SJSA1 (cell line): ENCODE measurements at places on chromosomes 4 and X.

DNA sequence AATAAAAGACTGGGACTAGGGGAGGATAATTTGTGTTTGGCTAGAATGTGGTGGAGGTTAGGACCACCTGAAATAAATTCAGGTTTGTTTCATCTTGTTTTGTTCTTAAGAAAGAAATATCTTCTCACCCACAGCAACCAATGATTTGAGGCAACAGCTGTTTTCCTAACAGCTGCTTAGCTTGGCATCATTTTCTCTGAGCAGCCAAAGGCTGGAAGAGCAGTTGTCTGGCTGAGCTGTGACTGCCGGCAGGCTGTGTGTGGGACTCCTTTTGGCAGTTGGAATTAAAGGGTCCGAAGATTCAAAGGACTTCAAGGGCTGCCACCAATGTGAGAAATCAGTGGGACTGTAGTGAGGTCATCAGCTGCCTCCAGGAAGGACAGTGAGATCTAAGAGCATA, 5.0 kb downstream of the TRIM75 start:
- no peaks in the 10 kb centered on the region for H3K4me1 ChIP-seq
- H3K27me3 ChIP-seq: no peaks in the 10 kb centered on the region
- H3K36me3 ChIP-seq: no peaks in the 10 kb centered on the region
- H3K27ac ChIP-seq: no peak overlapping the region
- DNase-seq: no peak

- no peak for DNase-seq
- H3K27ac ChIP-seq: no peak overlapping the region
- H3K36me3 ChIP-seq: no peaks in the 10 kb centered on the region
- no peaks in the 10 kb centered on the region for H3K27me3 ChIP-seq
- no peaks in the 10 kb centered on the region for H3K4me1 ChIP-seq
Measured at GRCh38 chr4:123638834-123639233, 242.2 kb downstream of the SPRY1 start.

GRCh38 chr4:175282407-175282806, 364.2 kb downstream of the ADAM29 start:
- H3K27me3 ChIP-seq: no peaks in the 10 kb centered on the region
- no peaks in the 10 kb centered on the region for H3K4me1 ChIP-seq
- no peak overlapping the region for H3K27ac ChIP-seq
- DNase-seq: no peak
- no peak overlapping the region for H3K4me3 ChIP-seq
- no peaks in the 10 kb centered on the region for H3K36me3 ChIP-seq

DNA sequence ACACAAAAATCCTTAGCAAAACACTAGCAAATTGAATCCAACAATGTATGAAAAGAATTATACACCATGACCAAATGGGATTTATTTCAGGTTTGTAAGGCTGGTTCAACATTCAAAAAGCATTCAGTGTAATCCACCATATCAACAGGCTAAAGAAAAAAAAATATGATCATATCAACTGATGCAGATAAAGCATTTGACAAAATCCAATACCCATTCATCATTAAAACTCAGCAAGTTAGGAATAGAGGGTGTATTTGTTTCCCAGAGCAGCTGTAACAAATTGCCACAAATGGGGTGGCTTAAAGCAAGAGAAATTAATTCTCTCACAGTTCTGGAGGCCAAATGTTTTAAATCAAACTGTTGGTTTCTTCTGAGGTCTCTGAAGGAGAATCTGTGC, 10.7 kb downstream of the VSIG1 start:
- no peaks in the 10 kb centered on the region for H3K36me3 ChIP-seq
- H3K4me1 ChIP-seq: no peaks in the 10 kb centered on the region
- H3K27ac ChIP-seq: no peak overlapping the region
- no peak for DNase-seq
- no peaks in the 10 kb centered on the region for H3K27me3 ChIP-seq
- no peak overlapping the region for H3K4me3 ChIP-seq

GRCh38 chrX:15576019-15576418, 24.7 kb downstream of the ACE2 start:
- H3K27me3 ChIP-seq: no peaks in the 10 kb centered on the region
- H3K4me3 ChIP-seq: no peak overlapping the region
- H3K4me1 ChIP-seq: peaks cover 3% of the 10 kb centered on the region; the same call in 1 of the 2 replicates
- no peak for DNase-seq
- no peaks in the 10 kb centered on the region for H3K36me3 ChIP-seq

DNA sequence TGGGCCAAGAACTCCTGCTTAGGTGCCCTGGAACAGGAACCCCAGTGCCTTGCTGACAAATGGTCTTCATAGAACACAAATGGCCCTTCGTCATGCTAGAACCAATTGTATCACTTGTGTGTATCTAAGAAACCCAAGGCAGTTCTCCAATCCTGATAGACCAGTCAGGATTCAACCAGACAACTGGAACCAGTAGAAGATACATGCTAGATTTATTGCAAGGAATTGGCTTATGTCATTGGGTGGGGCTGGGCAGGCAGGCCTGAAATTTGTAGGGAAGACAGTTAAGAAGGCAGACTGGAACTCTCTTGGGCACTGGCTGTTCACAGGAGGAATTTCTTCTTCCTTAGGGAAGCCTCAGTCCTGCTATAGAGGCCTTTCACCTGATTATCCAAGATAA, 17.0 kb upstream of the TBL1X start:
- H3K36me3 ChIP-seq: no peaks in the 10 kb centered on the region
- no peak overlapping the region for H3K4me3 ChIP-seq
- H3K4me1 ChIP-seq: peaks cover 10% of the 10 kb centered on the region
- H3K27ac ChIP-seq: no peak overlapping the region
- H3K27me3 ChIP-seq: no peaks in the 10 kb centered on the region

DNA sequence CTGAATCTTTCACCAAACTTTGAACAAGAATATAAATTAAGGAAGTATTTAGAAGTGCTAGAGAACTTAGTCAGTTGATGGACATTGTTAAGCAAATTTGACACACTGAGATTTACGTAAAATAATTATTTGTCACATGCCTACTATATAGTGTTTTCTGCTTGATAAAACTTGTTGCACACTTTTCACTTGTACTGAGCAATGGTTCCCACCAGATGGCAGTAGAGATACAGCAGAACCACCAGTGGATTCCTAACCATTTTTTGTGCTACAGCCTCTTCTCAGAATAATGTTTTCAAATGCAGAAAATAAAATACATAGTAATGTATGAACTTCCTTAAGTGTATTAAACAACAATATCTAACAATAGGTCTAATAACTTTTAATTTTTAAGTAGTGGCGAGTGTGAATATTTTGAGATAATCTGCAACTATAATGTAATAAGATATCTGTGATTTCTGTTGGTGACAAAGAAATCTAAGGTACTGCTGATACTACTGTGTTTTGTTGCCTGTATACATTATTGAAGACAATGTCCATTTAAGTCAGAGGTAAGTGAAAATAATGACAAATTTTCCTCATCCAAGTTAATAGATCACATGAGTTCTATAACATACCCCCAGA, 81.2 kb downstream of the APOOL start:
- no peaks in the 10 kb centered on the region for H3K27me3 ChIP-seq
- DNase-seq: no peak
- H3K4me1 ChIP-seq: no peaks in the 10 kb centered on the region
- H3K4me3 ChIP-seq: no peak overlapping the region
- H3K36me3 ChIP-seq: 0 out of 2 replicates have a peak, but pooled peaks cover 2% of the 10 kb centered on the region

DNA sequence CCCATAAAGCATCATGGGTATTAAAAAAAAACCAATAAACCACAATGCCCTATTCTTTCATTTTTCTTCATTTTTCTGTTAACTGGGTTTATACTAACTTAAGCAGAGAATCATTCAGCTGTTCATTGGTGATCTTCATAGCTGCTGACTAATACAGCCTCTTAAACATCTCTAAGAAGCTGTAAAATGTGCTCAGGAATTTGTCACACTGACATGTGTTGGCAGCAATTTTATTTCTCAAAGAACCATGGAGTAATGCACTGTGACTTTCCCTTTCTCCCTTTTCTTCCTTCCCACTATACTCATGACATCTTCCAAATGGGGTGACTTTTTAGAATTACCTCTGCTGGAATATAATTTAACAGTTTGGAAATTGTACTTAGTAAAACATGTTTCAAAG, 315.4 kb downstream of the ANTXR2 start:
- no peaks in the 10 kb centered on the region for H3K27me3 ChIP-seq
- H3K4me3 ChIP-seq: no peak overlapping the region
- H3K36me3 ChIP-seq: no peaks in the 10 kb centered on the region

DNA sequence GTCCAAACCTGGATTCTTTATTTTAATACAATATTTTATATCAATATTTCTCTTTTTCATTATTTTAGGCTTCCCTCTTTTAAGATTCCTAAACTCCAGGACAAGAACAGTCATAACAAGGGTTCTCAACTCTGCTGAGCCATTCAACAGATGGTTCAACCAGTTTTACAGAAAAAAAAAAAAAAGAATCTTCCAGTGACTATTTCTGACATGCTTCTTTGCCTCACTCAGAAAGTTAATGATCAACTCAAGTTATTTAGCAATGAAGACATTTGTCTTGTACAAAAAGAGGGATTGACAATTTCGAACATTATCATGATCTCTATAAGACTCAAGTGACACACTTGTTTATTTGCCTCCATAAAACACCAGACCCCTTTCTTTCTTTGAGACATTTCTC, 282.6 kb upstream of the GRID2 start:
- H3K27ac ChIP-seq: no peak overlapping the region
- no peak overlapping the region for H3K4me3 ChIP-seq
- no peaks in the 10 kb centered on the region for H3K36me3 ChIP-seq
- H3K27me3 ChIP-seq: no peaks in the 10 kb centered on the region

GRCh38 chr4:8028884-8029568, 89.4 kb upstream of the AFAP1 start:
- DNase-seq: no peak
- peaks cover 5% of the 10 kb centered on the region for H3K4me1 ChIP-seq
- no peaks in the 10 kb centered on the region for H3K36me3 ChIP-seq
- no peak overlapping the region for H3K27ac ChIP-seq
- H3K4me3 ChIP-seq: no peak overlapping the region
- peaks cover 17% of the 10 kb centered on the region for H3K27me3 ChIP-seq

DNA sequence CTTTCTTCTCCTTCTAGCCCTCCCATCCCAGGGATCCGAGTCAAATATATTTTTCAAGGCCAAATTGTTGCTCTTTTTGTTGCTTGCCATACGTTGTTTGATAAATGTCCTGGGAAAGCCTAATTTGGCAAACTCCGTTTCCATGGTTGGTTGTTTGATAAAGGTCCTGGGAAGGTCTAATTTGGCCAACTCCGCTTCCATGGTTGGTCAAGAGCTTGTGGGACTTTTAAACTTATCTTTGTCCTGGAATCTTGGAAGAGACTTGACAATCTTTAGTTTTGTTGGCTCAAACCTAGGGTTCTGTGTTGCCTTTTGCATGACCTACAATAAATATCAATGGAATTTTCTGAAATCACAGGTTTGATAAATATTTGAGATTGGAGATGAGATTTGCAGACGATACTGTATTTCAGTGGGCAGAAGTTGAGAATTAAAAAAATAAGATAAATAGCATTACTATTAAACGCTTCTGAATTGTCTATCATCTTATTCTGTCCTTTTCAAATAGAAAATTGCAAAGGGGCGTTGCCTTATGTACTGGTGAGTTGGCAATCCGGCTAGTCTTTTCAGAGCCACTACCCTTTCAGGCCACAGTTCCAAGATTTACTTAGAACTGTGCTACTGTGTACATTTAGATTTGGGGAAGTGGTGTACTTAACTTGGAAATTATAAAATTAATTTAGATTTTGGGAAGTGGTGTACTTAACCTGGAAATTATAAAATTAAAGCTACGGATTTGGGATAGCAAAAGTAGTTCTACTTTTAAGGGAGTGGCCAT, 804 bp downstream of the OSTC start:
- H3K27me3 ChIP-seq: no peaks in the 10 kb centered on the region
- peak overlapping the region; percentile 67 for H3K4me3 ChIP-seq
- DNase-seq: peak; percentile 32
- H3K4me1 ChIP-seq: peaks cover 5% of the 10 kb centered on the region
- peaks cover 36% of the 10 kb centered on the region for H3K36me3 ChIP-seq

DNA sequence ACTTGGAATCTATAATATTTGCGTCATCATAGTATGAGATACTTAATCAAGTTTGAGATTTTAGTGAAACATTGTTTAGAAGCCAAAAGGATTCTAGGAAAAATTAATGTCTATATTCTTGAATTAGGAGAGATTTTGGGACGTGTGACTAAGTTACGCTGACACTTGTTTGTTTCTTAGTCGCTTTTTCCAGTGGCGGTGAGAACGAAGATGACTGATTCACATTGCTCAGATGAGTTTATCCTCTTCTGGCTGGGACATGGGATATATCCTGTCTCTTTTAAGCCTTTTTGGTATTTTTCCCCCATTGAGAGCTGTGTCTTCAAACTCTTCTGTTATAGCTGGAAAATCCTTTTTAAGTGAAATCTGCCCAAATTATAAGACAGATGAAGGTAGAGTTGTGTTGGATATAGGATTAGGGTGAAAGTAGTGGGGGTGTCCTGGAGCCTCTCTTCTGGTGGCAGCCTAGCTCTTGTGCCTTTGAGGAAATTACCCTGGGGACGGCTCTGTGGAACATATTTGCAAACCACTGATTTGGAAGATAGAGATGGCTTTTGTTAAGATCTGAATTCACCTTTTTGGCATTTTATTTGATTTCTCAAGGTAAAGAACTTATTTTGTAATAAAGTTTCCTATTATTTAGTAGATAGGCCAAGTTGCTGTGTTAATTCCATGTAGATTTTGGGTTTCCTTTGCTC, 49.7 kb downstream of the HTT start:
- no peak overlapping the region for H3K27ac ChIP-seq
- no peak overlapping the region for H3K4me3 ChIP-seq
- DNase-seq: no peak
- no peaks in the 10 kb centered on the region for H3K4me1 ChIP-seq

DNA sequence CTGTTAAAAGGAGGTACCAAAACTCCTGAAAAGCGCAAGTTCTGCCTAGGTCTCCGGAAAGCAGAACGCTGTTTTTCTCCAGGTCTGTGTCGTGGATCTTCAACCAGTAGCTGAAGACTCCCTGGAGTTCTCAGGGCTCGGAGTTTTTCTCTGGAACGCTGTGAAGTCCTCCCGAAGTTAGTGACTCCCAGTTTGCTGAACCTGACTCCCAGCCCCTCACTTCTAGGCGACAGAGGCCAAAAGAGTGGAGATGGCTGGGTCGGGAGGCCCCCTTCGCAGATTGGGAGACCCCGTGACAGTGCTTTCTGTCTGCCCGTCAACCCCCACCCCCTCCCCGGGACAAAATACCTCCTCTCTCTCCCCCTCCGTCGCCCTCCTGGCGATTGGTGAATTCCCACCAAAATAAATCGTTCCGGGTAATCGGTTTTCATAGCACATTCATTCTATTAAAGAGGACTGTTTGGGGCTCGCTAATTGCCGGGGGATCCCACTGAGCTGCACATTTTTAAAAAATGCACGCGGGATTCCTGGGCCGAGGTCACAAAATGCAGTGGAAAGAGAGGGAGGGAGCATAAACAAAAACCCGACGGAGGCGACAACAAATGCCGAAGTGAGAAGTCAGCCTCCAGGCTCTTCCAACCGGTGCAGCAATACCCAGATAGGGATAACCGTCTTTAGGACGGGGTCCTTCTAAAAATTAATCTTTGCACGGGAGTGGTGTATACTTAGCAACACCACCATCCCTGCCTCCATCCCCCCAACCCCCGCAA, 4.0 kb upstream of the MSX1 start:
- H3K4me3 ChIP-seq: no peak overlapping the region
- no peak overlapping the region for H3K27ac ChIP-seq
- no peak for DNase-seq
- H3K27me3 ChIP-seq: no peaks in the 10 kb centered on the region
- no peaks in the 10 kb centered on the region for H3K36me3 ChIP-seq
- H3K4me1 ChIP-seq: no peaks in the 10 kb centered on the region
